Epithelial cell of esophagus (primary cell): ENCODE measurements at places on chromosomes 2 and 18.

GRCh38 chr2:84456156-84456555 is 2.9 kb downstream of the SUCLG1 start:
- no peak for DNase-seq

- DNase-seq: no peak
Measured at GRCh38 chr2:10400568-10400977, 47.6 kb downstream of the ODC1 start.

DNA sequence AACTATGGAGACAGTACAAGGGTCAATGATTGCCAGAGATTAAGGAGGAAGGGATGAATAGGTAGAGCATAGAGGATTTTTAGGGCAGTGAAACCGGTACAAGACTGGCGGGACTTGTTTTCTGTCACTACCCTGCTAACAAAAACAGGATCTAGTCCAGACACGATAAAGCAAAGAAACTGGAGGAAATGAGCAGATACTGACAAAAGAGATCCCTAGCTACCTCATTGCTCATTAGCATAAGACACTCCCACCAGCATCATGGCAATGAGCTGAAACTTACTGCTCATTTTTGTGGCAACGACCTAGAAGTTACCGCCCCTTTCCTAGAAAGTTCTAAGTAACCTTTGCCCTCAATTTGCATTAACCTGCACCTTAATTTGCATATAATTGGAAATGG is 131.2 kb downstream of the ETAA1 start:
- DNase-seq: peak; percentile 91

GRCh38 chr2:218648787-218649100 is 10.7 kb downstream of the ZNF142 start:
- DNase-seq: no peak

- no peak for DNase-seq
Measured at GRCh38 chr2:170486730-170487129, 228.4 kb upstream of the SP5 start.

DNA sequence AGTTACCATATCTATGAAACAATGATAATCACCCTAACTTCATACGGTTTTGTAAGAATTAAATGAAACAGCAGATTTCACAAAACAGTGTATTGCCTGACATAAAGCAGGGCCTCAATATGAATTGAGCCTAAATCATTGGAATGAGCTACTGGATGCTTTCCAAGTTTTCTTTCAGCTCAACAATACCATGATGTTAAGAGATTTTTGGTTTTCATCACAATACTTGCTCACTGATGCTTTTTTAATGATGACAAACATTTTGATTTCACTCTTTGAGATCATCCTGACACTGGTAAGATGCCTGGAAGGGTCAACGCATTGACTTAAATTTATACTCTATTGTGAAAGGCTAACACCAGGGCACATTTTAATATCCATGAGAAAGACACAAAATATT is 377.5 kb downstream of the ZNF521 start:
- no peak for DNase-seq

DNA sequence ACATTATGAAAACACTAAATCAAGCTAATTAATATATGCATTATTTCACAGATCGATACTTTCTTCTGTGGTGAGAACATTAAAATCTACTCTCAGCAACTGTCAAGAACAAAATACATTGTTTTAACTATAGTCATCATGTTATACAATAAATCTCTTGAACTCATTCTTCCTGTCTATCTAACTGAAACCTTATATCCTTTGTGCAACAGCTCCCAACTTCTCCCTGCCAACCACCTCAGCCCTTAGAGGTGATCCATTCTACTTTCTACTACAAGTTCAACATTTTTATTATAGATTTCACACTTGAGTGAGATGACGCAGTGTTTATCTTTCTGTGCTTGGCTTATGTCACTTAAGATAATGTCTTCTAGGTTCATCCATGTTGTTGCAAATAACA is 535.2 kb upstream of the CRIM1 start:
- DNase-seq: no peak

- peak; percentile 56 for DNase-seq
Measured at GRCh38 chr2:172829229-172829628, 93.6 kb downstream of the RAPGEF4 start.

DNA sequence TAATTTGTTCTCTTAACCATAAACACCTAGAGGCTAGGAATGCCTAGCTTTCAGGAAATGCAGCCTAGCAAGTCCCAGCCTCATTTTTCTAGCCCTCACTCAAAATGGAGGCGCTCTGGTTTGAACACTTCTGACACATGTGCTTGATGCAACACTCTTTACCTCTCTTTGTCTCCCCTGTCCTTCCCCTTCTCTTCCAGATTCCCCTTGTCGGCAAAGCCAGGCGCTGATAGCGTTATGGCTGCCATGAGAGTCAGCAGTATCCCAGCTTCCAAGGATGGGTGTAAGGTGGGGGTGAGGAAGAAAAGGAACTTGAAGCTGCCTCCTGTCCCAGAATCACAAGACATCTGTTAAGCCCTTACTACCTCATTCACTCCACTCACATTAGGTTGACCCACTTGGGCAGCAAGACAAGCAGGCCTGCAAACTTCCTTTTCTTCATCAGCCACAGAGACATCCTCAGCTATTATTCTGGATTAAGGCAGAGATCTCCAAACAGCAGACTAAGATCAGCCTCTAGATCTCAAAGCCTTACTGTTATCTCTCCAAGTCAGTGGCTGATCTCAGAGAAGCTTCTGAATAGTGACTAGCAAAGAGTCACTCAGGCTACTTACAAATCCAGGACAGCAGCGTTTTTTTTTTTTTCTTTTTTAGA is 1.9 kb upstream of the ST3GAL5 start:
- no peak for DNase-seq

GRCh38 chr2:75200140-75201096 is 1.1 kb upstream of the TACR1 start:
- DNase-seq: peak; percentile 51

DNA sequence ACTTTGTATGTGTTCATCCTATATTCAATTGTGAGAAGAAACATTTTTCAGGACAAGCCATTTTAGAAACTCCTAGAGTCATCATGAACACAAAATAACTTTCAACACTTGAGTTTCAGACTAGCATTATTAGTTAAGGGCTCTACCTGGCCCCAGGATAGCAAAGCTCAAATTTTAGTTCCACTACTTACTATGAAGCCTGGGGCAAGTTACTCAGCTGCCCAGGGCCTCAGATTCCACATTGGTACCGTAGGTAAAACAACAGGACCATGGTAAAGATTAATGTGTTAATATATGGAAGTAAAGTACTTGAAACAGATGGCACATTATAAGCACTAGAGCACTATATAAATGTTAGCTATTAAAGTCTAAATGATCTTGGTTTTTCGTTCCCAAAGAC is 19.4 kb downstream of the MPPE1 start:
- DNase-seq: no peak

DNA sequence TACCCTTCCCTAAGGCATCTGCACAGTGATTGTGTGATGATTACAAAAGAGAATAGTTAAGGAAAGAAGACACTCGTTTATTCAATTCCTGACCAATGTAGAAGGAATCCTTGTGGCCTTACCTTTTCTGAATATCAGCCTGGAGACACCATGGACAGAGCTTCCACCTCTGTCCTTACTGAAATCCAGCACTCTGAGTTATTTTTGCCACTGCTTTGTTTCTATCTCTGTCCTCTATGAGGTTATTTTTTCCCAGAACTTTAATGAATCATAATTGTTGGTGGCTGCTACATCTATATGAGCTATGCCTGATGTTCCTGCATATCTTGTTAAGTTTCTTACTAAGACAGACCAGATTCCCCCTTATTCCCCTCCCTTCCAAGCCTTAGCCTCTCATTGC is 275.1 kb downstream of the SETBP1 start:
- DNase-seq: peak; percentile 8

DNA sequence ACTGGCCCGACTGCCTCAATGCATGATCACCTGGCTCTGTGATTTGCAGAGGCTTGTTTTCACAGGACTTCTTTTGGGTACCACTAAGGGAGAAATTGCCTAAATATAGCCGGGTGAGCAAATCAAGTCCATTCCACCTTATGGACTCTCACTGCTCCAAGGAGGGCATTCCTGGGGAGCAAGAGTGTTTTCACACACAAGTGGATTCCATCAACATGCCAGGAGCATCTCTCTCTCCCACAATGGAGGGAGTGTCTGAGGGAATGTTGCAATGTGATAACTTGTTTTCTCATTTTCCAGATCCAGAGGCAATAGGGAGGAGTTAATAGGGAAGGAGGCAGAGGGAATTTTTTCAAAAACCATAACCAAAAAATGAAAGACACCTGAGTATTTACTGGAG is 250.7 kb downstream of the SATB2 start:
- DNase-seq: no peak

DNA sequence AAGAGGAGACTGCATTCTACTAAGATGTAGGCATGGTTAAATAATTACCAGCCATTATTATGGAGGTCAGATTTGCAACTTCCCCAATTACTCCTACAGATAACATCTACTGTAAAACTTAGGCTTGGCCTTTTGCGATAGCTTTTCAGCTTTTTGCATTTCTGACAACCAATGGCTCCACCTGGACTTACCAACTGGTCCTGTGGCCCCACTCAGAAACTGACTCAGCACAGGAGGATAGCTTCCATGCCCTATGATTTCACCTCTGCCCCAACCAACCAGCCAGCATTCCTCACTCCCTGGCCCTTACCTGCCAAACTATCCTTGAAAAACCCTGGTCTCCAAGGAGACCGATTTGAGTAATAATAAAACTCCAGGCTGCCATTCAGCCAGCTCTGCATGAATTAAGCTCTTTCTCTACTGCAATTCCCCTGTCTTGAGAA is 28.2 kb downstream of the TUBB6 start:
- DNase-seq: peak; percentile 69

DNA sequence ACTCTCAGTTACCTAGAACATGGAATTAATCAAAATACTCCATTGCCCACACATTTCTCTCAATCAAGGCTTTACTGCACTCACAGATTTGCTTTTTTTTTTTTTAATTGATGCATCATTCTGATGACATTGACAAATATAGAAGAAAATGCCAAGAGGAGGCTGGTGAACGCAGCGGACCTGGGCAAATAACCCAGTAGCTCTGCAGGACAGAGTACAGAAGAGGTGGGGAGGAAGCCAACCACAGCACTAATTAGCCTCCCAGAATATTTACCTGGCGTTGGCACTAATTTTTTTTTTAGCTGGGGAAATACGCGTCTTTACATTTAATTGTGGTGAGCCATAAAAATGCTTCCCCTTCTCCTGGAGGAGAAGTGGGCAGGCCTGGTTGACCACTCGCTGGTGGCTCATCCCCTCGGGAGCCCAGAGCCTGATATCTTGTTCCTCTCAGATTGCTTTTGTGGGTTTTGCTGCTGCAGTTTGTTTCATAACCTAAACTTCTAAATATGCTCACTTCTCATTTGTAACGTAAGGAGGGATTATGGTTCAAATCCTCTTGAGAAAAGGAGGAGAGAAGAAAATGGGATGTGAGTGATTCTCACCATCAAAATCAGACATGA is 165.8 kb upstream of the EPB41L3 start:
- no peak for DNase-seq

- no peak for DNase-seq
Measured at GRCh38 chr18:58838165-58838860, 26.4 kb upstream of the ZNF532 start.

- DNase-seq: no peak
Measured at GRCh38 chr2:173942861-173943523, 22.2 kb downstream of the SP3 start.

DNA sequence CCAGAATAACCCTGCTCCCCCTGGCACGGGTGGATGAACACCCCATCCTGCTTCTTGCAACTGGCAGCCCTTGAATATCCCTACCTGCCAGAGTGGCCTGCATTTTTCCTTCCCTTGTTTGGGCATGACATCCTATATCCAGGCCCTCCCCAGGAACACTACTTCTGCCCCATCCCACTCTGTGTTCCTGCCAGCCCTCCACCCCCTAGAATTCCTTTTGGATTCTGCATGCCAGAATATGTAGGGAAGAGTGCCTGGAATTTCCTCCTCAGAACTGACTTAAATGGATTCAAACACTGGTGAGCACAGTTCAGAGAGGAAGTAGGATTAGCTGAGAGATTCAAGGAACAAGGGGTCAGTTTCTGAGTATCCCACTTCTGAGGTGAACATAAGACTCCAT is 123.5 kb upstream of the PELI1 start:
- DNase-seq: no peak

GRCh38 chr2:149028377-149028776 is 10.1 kb upstream of the LYPD6B start:
- peak; percentile 22 for DNase-seq
